Ecto neural progenitor cell (in vitro differentiated cells): ENCODE measurements at places on chromosomes 3 and 15.

DNA sequence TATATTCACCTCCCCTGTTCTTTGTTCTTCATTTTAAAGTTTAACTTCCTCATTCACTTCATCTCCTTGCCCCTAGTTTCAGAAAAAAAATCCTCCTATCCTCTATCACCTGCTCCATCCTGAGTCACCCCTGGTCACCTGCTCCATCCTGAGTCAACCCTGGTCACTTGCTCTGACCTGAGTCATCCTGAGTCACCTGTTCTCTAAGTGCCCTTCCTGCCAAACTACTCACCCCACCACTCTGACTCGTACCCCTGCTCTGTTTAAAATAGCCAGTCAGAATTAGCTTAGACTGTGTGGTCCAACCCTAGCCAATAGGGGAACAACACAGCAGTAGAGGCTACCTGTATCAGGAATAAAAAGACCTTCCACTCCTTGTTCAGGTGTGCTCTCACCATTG, 716.9 kb downstream of the ZBBX start:
- no peak for DNase-seq

DNA sequence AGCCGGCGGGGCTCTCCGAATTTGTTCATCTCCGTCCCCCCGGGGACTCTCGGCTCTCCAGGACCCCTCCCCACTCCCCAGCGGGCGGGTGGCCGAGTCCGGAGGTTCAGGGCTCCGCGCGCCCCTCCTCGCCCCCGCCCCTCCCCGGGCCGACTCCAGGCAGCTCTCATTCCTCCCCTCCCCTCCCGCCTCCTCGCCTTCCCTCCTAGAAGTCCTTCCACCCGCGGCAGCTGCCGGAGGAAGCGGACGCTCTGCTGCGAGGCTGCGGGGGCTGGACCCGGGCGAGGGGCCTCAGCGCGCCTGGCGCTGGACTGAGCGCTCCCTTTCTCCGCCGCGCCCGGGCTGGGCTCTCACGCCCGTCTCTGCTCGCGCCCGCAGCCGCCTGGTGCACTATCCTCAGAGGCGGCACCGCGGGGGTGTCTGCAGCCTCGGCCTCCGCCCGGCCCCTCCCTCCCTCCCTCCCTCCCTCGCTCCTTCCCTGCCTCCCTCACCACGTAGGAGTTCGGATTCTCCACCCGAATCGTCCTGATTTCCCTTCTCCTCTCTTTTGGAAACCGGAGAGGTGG, at the start of gene ROBO2:
Gene ROBO2, plus strand, starts transcription at position 494 of the 566 bp plus-strand sequence. CDS start 687 bp downstream, outside the sequence.
- peak; percentile 87 for DNase-seq

GRCh38 chr3:27049792-27050191, 319.4 kb downstream of the NEK10 start:
- DNase-seq = no peak

- DNase-seq = peak; percentile 95
Observed at GRCh38 chr3:3799173-3800079, at the start of gene LRRN1. LRRN1 (plus strand) TSS chr3:3799431; CDS start chr3:3844642, 45,211 bp downstream.

- no peak for DNase-seq
Observed at GRCh38 chr15:40316931-40317330, 6.6 kb upstream of the INAFM2 start.

DNA sequence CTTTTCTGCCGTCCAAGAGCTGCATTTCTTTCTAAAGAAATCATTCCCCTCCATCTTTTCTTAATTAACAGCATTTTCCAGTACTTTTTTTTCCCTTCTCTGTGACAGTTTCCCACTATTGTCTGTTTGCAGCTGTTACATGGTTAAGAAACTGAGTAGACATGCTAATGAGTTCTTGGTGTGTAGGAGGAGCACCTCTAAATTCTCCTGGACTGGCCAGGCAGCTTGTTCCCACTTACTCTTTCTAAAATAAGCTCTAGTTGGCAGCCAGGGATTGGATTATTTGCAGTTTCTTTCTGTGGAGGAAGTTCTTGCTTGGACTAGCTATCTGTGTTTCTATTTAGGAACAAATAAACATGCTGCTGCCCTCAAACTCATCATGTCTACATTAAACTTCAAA, 235.1 kb upstream of the GAP43 start:
- no peak for DNase-seq

- no peak for DNase-seq
Observed at GRCh38 chr3:101861789-101862415, 12.6 kb downstream of the NFKBIZ start.

DNA sequence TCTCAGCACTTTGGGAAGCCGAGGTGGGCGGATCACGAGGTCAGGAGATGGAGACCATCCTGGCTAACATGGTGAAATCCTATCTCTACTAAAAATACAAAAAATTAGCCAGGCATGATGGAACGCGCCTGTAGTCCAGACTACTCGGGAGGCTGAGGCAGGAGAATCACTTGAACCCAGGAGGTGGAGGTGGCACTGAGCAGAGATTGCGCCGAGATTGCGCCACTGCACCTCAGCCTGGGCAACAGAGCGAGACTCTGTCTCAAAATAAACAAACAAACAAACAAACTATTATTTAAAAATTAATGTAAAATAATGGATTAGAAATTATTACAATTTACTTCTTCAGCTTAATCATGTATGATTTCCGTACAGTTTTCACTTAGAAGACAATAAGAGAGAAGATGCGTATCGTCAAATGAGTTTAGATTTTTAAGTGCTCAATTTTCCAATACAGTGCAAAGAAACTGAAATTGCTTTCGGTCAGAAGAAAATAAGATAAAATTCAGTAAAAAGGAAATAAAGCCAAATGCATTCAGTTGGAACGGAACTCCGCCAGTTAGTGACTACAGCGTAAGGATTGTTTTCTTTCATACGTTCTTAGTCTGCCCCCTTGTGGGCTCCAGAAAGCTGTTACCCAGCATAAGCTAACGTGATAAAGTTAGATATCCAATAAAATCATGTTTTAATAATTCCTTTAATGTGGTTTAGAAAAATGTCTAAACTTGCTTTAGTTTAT, 24.8 kb downstream of the AADAC start:
- no peak for DNase-seq

- DNase-seq = no peak
Observed at GRCh38 chr15:50044904-50045303, 74.1 kb downstream of the ATP8B4 start.

- no peak for DNase-seq
Observed at GRCh38 chr3:181326637-181327223, 337.2 kb upstream of the DNAJC19 start.

DNA sequence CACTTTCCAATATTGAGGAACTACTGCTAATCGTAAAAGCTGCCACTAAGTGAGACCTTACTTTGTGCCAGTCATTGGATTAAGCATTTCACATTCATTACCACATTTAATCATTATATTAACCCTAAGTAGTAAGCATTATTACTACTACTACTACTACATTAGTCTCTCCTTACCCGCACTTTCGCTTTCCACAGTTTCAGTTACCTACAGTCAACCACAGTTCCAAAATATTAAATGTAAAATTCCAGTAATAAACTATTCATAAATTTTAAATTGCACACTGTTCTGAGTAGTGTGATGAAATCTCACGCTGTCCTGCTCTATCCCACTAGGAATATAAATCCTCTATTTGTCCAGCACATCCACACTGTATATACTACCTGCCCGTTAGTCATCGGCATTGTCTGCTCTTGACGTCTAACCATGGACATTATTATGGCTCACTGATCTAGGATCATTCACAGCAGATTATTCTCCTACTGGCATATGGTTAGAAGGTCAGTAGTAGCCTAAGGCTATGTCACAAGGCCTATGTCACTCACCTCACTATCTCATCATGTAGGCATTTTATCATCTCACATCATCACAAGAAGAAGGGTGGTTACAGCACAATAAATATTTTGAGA, 121.1 kb downstream of the GSK3B start:
- no peak for DNase-seq

DNA sequence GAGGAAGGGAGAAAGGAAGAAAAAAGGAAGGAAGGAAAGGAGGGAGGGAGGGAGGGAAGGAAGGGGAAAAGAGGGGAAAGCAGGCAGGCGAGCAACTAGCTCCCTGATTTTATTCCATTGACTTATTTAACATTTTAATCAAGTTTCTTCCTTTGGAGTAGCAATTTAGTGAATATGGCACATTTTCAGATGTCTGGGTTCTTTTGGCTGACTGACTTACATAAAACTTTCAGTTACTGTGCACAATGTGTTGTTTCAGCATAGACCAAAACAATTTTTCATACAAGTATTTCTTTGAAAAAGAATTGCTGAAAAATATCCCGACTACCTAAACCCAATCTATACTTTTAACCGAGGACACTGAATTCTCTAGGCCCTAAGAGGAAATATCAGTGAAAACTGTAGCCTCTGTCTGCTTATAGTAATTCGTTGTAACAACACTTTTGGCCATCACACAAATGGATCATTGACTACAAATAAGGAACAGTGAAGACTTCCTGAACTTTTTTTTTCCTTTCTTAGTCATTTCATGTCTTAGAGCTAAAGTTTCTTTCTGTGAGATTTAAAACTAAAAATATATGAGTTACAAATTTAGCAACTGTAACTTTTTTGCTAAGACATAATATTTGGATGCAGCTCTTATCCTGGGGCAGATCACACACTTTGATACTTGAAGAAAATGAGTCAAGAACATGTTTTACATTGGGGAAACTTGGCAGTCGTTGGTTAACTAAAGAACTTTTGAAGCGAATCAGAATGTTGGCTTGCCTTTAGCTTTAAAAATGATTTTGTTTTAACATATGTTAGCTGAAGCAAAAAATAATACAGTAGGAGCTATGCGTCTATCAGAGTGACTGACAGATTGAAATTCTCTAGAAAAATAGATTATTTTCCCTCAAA, 79.6 kb downstream of the SOX2 start:
- no peak for DNase-seq

DNA sequence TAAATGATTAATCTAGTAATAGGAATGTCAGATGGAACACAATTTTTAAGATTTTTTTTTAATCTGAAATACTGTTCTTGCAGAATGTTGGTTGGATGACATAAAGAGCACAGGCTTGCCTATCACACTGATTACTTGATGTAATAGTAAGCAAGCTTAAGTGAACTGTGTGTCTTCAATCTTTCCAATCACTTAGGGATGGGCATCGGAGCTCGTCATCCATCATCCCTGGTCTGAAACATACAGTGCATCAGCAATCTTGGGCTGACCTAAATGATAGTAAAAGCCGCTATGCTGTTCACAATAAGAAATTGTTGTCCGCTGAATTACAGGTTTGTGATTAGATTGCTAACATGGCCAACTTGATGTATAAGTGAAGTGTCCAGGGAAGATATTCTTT, 195.8 kb downstream of the WDR72 start:
- no peak for DNase-seq

- DNase-seq = no peak
Observed at GRCh38 chr3:32359766-32360492, 31.7 kb upstream of the CMTM7 start.

DNA sequence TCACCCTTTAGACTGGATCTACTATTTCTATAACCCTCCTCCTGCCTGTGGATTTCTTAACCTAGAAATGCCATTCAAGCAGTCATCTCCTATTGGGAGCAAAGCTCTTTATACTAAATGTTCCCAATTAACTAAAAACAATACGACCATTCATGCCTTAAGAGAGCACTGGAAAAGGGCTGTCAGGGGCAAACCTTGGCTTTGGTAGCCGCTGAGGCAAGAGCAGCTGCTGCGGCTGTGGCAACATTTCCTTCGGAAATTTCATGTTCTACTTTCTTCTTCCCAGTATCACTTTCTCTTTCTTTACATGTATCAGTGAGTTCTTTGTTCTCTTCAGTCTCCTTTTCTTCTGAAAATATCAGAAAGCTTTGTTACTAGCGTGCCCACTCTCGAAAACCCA, 56.3 kb upstream of the CSPG5 start:
- no peak for DNase-seq

DNA sequence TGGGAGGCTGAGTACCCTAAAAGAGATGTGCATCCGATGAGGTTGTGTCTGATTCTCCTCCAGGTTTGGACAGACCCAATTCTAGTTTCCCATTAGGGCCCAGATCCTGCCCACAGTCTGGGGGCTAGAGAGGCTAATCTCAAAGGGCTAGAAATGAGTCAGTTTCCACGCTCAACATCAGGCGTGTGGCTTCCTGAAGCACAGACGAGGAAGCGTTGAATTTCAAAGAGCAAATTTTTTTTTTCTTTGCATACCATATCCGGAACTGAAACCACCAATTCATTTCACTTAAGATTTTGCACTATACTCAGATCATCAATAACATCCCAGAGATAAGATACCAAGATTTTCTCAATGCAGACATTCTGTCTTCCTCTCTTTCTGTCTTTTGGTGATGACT, 173.8 kb upstream of the BCL6 start:
- DNase-seq = no peak

GRCh38 chr15:53351373-53351772, 408.1 kb downstream of the WDR72 start:
- no peak for DNase-seq

DNA sequence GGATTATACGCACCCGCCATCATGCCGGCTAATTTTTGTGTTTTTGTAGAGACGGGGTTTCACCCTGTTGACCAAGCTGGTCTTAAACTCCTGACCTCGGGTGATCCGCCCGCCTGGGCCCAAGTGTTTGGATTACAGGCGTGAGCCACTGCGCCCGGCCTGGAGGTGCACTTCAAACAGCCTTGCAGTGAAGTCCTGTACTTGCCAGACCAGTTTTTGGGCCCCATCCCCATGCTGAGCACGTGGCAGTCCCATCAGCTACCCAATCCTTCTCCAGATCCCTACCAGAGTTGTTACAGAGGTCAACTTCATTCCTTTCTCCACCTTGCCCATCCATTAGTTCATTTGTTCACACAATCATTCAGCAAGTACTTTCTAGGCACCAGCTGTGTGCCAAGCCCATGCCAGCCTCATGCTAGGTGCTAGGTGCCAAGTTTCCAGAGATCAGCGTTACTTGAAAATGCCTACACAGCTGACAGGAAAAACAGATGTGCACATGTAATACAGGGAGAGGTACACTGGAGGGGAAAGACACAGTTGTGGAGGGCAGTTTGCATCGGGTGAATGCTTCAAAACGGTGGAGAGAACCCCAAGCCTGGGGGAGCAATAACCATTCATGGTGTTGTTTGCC, 2.2 kb downstream of the DNAH1 start:
- no peak for DNase-seq

GRCh38 chr3:70748593-70748992, 436.2 kb upstream of the MDFIC2 start:
- DNase-seq = no peak

DNA sequence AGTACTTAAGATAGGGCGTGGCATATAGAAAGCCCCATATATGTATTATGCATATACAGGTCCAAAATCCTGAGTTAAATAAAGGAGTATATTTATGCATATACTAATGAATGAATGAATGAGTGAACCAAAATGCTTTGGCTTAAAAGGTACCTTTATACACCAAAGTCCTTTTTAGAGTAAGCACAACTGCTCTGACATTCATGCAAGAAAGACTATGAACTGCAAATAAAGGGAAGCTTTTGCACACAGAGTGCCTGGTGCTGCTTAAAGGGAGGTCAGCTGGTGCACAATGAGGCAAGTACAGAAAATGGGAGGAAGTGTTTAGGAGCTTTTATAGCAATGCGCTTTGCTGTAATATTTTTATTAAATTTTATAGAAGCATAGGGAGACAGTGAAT, 214.0 kb downstream of the KLF13 start:
- DNase-seq = no peak

- no peak for DNase-seq
Observed at GRCh38 chr3:66922058-66922457, 76.0 kb upstream of the KBTBD8 start.
